ENCODE measurements at places on chromosomes 2 and 18.
A peak's percentile ranks its signal among the peaks of the same experiment; 100 is the strongest.

- no peak for DNase-seq
These were observed 63.7 kb downstream of the COPS8 start for GRCh38 chr2:237149425-237149824.

GRCh38 chr2:128307595-128307994, 11.1 kb downstream of the HS6ST1 start:
- no peak for DNase-seq

GRCh38 chr2:61995065-61995464, 89.6 kb downstream of the COMMD1 start:
- DNase-seq, result no peak

- no peak for DNase-seq
These were observed 4.9 kb downstream of the PXDN start for GRCh38 chr2:1739322-1739957.

GRCh38 chr2:101967826-101968513, 23.8 kb upstream of the IL1R2 start:
- no peak for DNase-seq

GRCh38 chr18:25351777-25352628, at the start of gene ZNF521:
ZNF521 (minus strand) TSS chr18:25352166; CDS start chr18:25350946, 1,220 bp downstream.
- peak; percentile 32 for DNase-seq

- DNase-seq, result no peak
These were observed 148.7 kb downstream of the CABLES1 start for GRCh38 chr18:23283916-23284430.

Data from naive thymus-derived CD4-positive, alpha-beta T cell (primary cell).